ENCODE measurements at places on chromosomes 5 and 9. TPM values are rescaled to one million over a fixed set of nuclear protein-coding genes. Genes with fewer than 3 reads are reported as not detected.
A peak's percentile ranks its signal among the peaks of the same experiment; 100 is the strongest.

ARHGEF37 gene
- 0.38 TPM for total RNA-seq

LPAR1 gene
- total RNA-seq: 13.9 TPM

SPATA9 gene
- 1.8 TPM for total RNA-seq

DNA sequence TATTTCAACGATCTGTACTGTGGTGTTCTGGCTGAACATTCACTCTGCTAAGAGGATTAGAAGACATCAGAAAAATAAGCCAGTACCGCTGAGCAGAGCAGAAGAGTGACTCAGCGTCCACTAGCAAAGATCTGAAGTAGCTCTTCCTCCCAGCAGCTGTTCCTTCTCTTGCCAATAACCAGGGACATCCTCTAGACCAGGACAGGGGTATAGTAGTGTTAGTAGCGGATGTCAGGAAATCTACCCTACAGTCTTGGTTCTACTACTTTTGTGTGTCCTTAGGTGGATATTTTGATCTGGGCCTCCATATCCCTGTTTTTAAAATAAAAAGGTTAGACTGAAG, 103.6 kb downstream of the TSSK1B start:
- peak; percentile 79 for DNase-seq
- no peaks in the 10 kb centered on the region for H3K36me3 ChIP-seq
- H3K4me1 ChIP-seq: peaks cover 5% of the 10 kb centered on the region
- peak overlapping the region; percentile 10 for H3K27ac ChIP-seq
- no peaks in the 10 kb centered on the region for H3K27me3 ChIP-seq
- H3K4me3 ChIP-seq: peak overlapping the region; percentile 10

GRCh38 chr5:167770461-167770860, 521.0 kb upstream of the WWC1 start:
- H3K4me3 ChIP-seq: no peak overlapping the region
- no peak overlapping the region for H3K27ac ChIP-seq
- no peaks in the 10 kb centered on the region for H3K36me3 ChIP-seq
- H3K27me3 ChIP-seq: 0 out of 2 replicates have a peak, but pooled peaks cover 3% of the 10 kb centered on the region
- no peaks in the 10 kb centered on the region for H3K4me1 ChIP-seq

DNA sequence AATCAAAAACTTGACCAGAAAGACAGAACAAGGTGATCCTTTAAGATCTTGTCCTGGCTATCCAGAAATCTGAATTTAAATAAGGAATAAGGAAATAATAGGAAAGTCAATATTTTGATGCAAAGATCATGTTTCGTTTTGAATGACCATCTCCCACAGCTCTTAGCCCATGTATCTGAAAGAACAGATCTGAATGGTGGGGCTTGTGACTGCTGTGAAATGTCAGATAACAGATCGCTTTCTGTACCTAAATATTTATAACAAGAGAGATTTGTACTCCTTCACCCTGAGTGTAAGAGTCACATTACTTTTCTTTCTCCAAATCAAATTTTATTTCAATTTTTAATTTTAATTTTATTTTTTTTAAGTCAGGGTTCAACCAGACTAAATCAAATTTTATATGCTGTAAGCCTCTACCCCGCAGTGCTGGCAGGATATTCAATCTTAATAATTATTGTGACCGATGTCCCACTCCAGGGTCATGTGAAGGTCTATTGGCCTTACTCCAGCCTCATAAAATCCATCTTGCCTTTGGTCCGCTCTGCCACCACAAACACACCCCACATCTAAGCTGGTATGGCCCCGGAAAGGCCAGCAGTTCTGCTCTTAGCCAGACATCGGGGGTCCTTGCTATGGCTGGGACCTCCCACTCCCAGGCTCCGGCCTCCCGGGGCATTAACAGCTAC, 7.0 kb upstream of the SLC26A2 start:
- peaks cover 24% of the 10 kb centered on the region for H3K4me1 ChIP-seq
- no peak overlapping the region for H3K4me3 ChIP-seq
- no peaks in the 10 kb centered on the region for H3K36me3 ChIP-seq
- no peak overlapping the region for H3K27ac ChIP-seq
- DNase-seq: no peak

GRCh38 chr9:6855860-6856259, 98.1 kb downstream of the KDM4C start:
- H3K27ac ChIP-seq: no peak overlapping the region
- no peaks in the 10 kb centered on the region for H3K36me3 ChIP-seq
- no peak overlapping the region for H3K4me3 ChIP-seq
- no peaks in the 10 kb centered on the region for H3K27me3 ChIP-seq
- DNase-seq: no peak

DNA sequence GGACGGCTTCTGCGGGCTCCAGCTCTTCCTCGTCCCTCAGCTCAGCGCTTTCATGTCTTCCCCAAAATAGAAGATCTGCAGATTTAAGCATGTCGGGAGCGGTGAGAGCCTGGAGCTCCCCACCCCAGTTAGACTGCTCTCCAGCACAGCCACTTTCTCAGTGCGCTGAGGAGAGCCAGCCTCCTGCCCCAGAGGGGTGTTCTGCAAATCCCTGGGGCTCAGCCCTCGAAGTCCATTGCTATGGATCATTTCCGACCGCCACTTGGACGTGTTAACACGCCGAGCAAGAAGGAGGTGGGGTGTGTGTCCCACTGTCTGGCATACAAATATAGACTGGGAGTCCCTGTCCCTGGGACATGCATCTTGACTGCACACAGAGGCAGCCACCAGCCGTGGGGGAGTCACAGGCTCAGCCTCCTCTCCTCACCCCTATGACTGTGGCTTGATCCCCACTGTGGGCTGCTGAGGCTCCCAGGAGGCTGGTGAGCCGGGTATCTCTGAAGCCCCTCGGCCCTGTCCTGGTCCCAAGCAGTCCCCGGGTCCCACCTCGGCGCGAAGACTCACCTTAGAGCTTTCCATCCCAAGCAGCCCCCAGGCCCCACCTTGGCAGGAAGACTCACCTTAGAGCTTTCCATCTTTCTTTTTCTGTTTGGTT, 30.0 kb upstream of the RNF130 start:
- no peak overlapping the region for H3K4me3 ChIP-seq
- no peak for DNase-seq
- H3K27me3 ChIP-seq: no peaks in the 10 kb centered on the region
- H3K4me1 ChIP-seq: no peaks in the 10 kb centered on the region

DNA sequence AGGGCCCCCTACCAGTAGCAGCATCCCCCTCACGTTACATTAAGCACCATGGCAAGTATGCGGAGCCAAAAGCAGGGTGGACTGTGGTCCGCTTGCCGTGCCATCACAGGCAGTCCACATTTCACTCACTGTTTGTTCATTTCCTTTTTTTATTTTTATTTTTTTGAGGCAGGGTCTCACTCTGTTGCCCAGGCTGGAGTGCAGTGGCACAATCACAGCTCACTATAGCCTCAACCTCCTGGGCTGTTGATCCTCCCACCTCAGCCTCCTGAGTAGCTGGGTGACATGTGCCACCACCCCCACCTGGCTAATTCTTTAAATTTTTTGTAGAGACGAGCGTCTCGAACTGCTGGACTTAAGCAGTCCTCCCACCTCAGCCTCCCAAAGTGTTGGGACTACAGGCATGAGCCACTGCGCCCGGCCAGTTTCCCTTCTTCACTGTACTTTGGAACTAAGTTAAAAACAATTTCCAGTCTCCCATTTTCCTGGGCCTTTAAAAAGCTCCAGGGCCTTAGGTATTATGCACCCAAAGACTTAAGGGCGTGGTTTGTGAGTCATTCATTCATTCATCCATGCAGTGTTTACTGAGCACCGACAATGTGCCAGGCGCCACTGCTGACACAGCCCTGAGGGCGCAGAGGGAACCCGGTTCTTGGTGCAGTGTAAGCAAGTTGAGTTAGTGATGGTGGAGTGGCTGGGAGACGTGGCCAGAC, 19.9 kb downstream of the PRRX2 start:
- H3K27me3 ChIP-seq: peaks cover 19% of the 10 kb centered on the region
- no peak for DNase-seq
- H3K4me3 ChIP-seq: no peak overlapping the region
- no peak overlapping the region for H3K27ac ChIP-seq

DNA sequence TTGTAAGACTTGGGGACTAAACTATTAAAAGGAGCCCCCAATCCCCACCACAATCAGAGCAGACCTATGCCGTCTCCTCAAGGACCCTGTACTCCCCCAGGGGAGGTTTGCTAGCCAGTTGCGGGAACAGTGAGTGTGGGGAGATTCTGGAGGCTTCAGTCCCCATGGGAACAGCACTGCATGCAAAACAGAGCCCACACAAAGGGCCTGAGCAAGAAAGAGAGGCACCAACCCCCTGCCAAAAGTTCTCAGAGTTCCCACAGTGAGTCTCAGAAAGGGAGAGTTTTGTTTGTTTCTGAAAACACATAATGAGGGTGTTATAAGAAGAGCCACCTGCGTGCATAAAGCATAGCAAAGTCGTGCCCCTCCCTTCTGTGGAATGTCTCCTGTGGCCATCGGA, 56.6 kb downstream of the CFAP90 start:
- H3K4me3 ChIP-seq: no peak overlapping the region
- no peaks in the 10 kb centered on the region for H3K27me3 ChIP-seq
- no peak overlapping the region for H3K27ac ChIP-seq
- H3K4me1 ChIP-seq: no peaks in the 10 kb centered on the region

- no peaks in the 10 kb centered on the region for H3K36me3 ChIP-seq
- peaks cover 11% of the 10 kb centered on the region for H3K4me1 ChIP-seq
- H3K27ac ChIP-seq: no peak overlapping the region
- H3K27me3 ChIP-seq: no peaks in the 10 kb centered on the region
These were observed 176.1 kb upstream of the RASEF start for GRCh38 chr9:83238871-83239640.

- H3K36me3 ChIP-seq: peaks cover 25% of the 10 kb centered on the region
- no peak overlapping the region for H3K27ac ChIP-seq
- peaks cover 42% of the 10 kb centered on the region for H3K4me1 ChIP-seq
- no peak for DNase-seq
These were observed 31.7 kb downstream of the GPR21 start for GRCh38 chr9:123065196-123065595.

DNA sequence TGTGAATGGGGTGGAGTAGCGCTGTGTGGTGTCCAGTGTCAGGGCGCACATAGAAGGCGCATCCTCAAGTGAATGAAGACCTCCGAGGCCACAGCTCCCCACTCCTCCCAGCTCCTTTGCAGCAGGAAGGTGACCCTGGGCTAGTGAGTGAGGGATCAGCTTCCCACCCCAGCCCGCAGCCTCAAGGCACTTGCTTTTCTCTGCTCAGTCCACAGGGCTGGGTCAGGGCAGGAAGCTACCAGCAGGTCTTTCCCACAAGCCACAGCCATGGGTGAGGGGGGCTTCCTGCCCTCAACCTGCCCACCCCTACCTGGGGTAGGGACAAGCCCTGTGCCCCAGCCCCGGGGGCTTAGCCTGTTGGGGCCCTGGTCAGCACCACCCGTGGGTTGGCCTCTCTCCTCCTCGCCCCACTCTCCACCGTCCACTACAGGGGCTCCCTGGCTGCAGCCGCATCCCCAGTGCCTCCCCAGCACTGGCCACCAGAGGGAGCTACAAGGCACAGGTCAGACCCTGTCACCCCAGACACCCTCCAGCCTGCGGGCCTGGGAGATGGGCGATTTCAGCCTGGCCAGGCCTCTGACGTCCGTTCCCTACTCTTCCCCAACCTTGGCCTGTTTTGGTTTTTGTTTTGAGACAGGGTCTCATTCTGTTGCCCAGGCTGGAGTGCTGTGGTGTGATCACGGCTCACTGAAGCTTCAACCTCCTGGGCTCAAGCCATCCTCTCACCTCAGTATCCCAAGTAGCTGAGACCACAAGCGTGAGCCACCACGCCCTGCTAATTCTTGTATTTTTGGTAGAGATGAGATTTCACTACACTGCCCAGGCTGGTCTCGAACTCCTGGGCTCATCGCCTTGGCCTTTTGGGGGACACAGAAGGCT, 1.3 kb upstream of the ABCA2 start:
- DNase-seq: peak; percentile 87
- H3K4me3 ChIP-seq: no peak overlapping the region
- H3K27ac ChIP-seq: no peak overlapping the region
- peaks cover 18% of the 10 kb centered on the region for H3K4me1 ChIP-seq
- peaks cover 18% of the 10 kb centered on the region for H3K27me3 ChIP-seq

DNA sequence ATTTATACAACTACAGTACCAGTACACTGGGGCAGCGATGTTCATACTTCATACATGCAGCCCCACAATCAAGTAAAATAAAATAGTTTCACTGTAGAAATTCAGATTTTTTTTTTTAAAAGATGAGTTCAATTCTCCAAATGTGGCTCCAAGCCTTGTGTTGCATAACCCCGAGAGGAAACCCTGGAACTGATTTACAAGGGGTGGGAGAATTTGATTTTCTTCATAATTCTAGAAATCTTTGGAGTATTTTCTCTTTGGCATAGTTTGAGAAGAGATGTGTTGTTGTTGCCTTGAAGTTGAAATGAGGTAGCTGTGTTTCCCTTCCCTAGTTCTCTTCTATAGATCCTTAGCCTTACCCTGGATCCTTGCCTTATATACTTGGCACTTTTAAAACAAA, 3.1 kb downstream of the RHOBTB3 start:
- DNase-seq: no peak
- no peaks in the 10 kb centered on the region for H3K27me3 ChIP-seq
- H3K4me1 ChIP-seq: peaks cover 12% of the 10 kb centered on the region
- H3K4me3 ChIP-seq: peak overlapping the region; percentile 78
- peaks cover 40% of the 10 kb centered on the region for H3K36me3 ChIP-seq

DNA sequence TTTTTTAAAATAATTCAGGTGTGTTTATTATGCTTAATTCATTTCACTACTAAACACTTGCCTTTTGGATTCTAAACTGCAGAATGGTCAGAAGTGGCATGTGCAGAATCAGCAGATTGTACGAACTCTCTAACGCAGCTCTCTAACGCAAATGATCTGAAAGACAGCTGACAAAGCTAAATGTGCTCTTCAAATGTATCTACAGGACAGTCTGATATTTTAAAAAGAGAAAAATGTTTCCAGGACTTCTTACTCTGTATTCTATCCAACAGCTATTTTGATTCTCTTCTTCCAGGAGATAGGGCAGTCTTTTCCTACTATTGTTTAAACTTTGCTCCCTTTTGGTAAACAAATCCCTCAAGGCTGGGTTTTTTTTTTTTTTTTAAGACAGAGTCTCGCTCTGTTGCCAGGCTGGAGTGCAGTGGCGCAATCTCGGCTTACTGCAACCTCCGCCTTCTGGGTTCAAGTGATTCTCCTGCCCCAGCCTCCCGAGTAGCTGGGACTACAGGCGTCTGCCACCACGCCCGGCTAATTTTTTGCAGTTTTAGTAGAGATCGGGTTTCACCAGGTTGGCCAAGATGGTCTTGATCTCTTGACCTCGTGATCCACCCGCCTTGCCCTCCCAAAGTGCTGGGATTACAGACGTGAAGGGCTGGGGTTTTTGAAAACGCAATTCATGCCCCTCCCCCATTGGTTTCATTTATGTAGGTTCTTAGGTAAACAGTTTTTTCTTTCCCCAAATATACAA, 1.2 kb downstream of the NMRK1 start:
- H3K4me1 ChIP-seq: peaks cover 11% of the 10 kb centered on the region
- H3K27ac ChIP-seq: peak overlapping the region; percentile 100
- peaks cover 10% of the 10 kb centered on the region for H3K36me3 ChIP-seq

DNA sequence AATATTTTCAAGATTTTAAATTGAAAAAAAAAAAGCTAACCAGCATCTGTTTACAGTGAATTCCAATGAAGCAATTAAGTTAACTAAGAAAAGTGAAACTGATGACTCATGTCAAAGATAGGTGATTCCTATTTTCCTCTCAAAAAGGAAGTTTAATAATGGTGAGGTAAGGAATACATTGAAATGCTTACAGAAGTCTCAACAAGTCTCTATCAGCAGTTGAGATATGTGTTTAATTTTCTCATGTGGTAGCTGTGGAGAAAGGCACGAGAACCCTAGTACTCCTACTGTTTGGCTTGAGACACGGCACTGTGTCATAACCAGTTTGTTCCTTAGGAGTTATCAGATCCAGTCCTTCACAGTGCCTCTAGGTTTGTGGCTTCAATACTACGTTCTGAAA, 114.5 kb downstream of the SLC25A46 start:
- DNase-seq: no peak
- H3K27ac ChIP-seq: no peak overlapping the region
- H3K4me3 ChIP-seq: no peak overlapping the region
- H3K36me3 ChIP-seq: no peaks in the 10 kb centered on the region
- H3K4me1 ChIP-seq: no peaks in the 10 kb centered on the region
- H3K27me3 ChIP-seq: no peaks in the 10 kb centered on the region
